ENCODE measurements at places on chromosomes 13 and 19.

DNA sequence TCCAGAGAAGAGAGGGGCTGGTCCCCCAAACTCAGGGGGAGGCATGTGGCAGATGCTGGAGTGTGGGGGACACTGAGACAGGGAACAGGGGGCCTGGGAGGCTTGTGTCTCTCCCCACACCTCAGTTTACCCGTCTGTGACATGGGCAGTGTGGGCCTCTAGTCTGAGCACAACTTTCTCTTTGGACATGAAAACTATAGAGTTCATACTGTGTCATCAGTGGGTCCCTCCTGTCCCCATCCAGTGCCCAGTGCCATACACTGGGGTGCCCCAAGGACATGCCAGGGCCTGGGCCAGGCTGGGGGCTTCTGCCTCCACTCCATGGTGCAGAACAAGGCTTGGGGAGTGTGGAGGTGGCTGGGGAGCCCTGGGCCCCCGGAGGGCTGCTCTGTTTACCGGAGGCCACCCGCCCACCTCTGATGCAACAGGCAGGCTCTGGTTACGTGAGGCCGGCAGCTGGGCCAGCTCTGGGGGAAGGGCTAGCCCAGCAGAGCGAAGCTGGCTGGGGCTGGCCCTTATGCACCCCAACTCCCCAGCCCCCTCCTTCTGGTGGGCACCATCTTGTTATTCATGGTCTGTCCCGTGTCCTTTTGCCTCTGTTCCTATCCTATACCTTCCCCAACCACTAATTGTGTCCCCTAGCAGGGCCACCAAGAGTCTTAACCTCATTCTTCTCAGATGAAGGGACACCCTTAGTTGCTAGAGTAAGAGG is 1.9 kb upstream of the MEF2B start:
- peak; percentile 26 for DNase-seq

GRCh38 chr19:46992699-46993535 is 26.7 kb upstream of the NPAS1 start:
- no peak for DNase-seq

GRCh38 chr19:3697671-3698385 is 2.4 kb downstream of the PIP5K1C start:
- no peak for DNase-seq

DNA sequence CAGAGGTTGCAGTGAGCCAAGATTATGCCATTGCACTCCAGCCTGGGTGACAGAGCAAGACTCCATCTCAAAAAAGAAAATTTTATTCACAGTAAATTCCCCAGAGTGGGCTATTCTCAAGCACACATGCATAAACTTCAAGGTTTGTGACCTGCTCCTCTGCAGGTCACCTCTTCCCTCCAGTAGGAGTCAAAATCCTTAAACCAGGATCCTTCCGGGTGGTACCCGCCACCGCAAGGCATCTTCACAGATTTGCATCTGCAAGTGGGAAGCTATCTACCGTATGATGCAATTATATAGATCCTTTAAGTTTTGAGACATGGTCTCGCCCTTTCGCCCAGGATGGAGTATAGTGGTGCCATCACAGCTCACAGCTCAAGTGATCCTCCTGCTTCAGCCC is 3.0 kb upstream of the ECH1 start:
- DNase-seq = no peak

DNA sequence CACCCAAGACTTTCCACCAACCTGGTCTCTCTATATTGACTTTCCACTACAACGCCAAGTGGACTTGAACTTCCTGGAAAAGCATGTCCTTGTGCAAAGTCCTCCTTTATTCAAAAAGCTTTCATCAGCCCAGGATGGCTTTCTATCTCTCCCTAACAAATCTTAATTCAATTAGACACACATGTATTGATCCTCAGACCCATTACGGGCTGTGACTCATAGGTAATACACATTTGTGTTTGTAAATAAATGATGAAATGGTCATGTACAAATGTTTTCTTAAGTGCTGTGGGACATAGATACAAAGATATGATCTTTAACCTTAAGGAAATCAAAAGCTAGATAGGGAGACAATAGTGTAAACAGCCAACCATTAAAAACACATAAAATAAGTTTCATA is 1189.7 kb downstream of the EFNB2 start:
- DNase-seq = no peak

DNA sequence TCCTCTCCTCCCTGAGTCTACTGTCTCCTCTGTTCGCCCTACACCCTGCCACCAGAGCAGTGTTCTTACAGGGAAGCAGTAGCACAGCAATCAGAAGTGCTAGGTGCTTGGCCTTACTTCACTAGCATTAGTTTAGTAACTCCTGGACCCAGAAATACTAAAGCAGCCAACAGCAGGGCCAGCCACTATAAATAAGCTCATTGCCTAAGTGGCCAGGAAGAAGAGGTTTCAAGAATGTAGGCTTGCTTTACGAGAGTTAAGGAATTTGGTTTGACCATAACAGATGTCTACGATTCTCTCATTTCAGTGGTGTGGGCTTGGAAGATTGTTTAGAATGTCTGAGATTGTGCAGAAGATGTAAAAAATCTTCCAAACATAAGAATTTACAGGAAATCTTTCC is 103.3 kb downstream of the ZAR1L start:
- no peak for DNase-seq

DNA sequence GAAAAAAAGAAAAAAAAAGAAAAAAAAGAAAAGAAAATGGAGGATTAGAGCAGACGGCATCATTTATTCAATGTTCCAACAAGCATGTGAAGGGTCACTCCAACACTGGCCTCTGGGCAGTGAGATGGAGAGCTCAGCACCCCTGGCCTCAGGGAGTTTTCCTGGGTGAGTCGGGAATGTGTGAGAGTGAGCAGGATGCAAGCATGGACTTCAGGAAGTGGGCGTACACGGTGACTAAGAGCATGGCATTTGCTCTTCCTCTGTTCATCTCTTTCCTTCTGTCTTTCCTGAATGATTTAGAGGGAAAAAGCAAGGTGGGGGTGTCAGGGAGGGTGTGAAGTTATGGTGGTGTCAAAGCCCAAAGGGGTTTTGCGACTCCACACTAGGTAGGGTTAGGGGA is 682 bp upstream of the CABP5 start:
- no peak for DNase-seq

DNA sequence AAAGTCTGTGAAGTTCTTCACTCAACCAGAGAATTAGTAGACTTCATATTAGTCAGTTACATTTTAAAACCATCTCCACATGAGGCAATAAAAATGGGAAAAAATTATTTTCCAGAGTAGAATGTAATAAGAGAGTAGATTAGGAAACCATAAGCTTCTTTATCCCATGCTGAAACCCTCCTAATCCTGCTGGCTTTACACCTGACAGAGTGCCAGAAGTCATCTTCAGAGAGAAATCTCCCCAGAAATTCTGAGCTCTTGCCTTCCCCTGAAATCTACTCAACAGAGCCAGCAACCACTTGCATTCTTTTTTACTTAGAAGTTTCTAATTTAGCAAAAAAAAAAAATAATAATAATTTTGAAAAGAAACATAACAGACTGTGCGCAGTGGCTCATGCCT is 279.9 kb downstream of the NHLRC3 start:
- DNase-seq = no peak

- DNase-seq = no peak
Measured at GRCh38 chr13:20492641-20493040, 33.0 kb downstream of the CRYL1 start.

- no peak for DNase-seq
Measured at GRCh38 chr13:105996391-105997025, 539.0 kb downstream of the EFNB2 start.

GRCh38 chr13:113656003-113656588 is 1.9 kb downstream of the ATP4B start:
- no peak for DNase-seq

DNA sequence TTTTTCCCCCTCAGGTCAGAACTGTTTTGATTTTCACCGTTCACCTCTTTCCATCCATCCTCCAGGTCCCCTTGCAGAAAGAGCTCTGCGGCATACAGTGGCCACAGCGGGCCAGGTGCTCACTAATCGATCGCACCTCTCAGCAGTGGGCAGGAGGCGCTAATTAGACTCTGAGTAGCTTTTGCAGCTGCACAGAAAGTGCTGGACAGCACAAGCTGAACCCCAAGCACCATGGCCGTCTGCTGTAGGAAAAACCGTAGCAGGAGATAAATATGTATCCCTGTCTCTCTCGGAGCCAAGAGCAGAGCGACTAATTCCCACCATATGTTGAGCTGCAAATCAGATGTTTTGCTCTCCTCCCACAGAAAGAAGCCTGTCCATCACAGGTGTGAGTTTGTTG is 54.4 kb downstream of the PEX11G start:
- no peak for DNase-seq

- DNase-seq = no peak
Measured at GRCh38 chr13:20363603-20364002, 131.5 kb upstream of the GJB6 start.

DNA sequence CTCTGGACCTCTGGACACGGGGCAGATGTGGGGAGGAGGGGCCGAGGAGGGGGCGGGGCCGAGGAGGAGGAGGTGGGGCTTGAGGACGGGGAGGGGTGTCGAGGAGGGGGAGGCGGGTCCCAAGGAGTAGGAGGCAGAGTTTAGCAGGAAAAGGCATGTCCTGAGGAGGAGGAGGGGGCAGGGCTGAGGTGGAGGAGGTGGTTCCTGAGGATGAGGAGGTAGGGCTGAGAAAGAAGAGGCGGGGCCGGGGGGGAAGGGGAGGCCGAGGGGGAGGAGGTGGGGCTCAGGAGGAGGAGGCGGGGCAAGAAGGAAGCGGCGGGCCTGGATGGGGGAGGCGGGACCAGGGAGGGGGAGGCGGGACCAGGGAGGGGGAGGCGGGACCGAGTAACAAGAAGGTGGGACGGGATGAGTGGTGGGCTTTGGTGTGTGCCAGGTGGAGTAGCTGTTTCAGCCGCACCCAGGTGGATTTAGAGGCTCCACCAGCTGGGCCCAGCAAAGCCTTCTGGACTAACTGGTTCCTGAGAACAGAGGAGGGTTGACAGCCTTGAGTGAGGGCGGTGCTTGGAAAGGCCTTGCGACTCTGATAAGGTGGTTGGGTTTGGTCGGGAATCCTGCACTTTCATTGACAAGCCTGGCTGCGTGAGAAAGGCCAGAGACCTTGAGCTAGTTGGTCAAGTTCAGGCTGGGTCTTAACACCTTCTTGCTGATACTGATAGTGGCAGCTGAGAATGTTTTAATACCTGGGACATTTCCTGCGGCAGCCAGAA is 7.7 kb downstream of the TECR start:
- no peak for DNase-seq

- DNase-seq = no peak
Measured at GRCh38 chr19:32219881-32220472, 125.4 kb upstream of the ZNF507 start.

DNA sequence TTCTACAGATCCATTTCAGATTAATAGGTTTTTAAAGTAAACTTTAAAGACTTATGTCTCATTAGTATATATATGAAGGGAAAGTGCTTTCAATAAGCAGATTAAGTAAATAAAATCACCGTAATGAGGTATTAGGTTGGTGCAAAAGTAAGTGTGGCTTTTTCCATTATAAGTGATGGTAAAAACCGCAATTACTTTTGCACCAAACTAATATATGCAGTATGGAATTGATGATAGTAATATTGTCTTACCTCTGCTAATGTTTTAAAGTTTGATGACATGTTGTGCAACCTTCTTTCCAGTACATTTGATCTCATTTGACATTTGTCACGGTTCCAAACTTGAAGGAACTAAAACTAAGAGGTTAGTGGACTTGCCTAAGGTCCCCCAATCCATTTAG is 1819.3 kb downstream of the PCDH9 start:
- DNase-seq = no peak

GRCh38 chr13:51981355-51981754 is 29.9 kb downstream of the ATP7B start:
- no peak for DNase-seq

DNA sequence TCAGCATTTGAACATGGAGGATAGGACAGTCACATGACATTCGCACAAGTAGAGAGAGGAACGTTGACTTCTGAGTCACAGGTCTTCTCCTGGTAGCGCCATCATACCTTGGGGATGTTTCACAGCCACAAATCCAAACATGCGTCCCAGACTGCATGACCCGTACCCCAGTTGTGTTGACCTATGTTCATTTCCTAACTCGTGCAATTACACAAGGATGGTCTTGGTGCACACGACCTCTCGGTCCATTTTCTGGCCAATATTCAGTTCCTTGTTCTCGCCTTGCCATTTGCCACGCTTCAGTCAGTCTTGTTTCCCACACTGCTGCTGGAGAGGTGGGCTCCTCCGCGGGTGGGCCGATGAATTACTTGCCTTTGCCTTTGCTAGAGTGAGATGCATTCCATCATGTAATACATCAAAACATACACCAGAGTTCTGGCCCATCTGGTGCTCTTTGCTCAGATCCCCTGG is 87.3 kb downstream of the COL4A2 start:
- no peak for DNase-seq

DNA sequence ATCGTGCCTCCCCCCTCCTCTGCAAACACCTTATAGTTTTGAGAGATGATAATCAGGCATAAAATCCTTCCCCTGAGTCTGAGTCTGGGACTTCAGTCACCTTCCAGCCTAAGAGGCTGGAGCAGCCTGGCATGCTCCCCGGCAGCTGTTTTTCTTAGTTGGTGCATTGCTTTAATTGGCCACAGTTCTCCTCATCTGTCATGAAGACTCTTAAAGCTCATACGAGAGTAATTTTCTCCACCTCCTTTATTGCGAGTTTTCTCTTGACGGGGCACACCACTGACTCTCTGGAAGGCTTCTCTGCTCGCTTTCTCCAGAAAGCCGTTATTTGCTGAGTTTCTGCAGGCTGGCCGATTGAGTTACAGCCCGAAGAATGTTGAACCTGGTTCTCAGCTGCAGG is 310.5 kb downstream of the ATP8A2 start:
- DNase-seq = no peak

GRCh38 chr19:30092721-30093569 is 150.9 kb downstream of the URI1 start:
- DNase-seq = no peak

GRCh38 chr13:84132491-84132890 is 250.2 kb upstream of the SLITRK1 start:
- DNase-seq = no peak

- DNase-seq = no peak
Measured at GRCh38 chr13:48977286-48977625, 1.5 kb downstream of the FNDC3A start.

GRCh38 chr13:93254775-93255174 is 28.2 kb downstream of the GPC6 start:
- DNase-seq = no peak

- DNase-seq = no peak
Measured at GRCh38 chr19:35024095-35024494, 6.2 kb upstream of the SCN1B start.

DNA sequence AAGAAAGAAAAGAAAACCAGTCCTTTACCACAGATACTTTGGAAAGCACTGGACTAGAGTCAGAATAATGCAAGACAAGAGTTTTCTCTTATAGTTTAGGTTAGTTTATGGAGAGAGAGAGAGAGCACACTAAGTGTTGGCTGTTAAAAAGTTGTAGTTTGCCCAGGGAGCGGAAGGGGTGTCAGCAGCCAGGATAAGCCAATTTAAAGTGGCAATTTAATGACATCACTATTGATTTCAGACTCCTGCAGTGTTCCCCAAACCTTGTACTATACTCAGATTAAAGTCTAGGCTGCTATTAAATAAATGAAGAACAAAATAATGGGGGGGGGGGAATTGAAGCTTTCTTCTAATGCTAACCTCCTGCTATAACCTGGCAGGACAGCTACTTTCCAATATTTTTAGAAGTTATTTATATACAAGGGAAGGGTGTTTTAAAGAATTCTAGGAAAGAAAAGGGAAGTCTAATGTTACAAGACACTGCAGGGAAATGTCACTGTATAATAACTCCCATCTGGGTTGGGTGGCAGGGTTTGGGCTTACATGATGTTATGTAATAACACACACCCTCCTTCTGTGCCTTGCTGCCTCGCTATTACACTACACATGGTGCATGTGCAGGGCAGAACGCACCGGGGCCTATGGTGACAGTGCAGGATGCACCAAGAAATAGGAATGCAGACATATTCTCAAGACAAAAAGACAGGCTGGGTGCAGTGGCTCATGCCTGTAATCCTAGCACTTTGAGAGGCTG is 19.9 kb downstream of the TPT1 start:
- DNase-seq = peak; percentile 97

Data from GF-D8 (cell line).